ENCODE measurements at places on chromosomes 7 and 10. TPM values are rescaled to one million over a fixed set of nuclear protein-coding genes. Genes with fewer than 3 reads are reported as not detected.
A peak's percentile ranks its signal among the peaks of the same experiment; 100 is the strongest.

DNA sequence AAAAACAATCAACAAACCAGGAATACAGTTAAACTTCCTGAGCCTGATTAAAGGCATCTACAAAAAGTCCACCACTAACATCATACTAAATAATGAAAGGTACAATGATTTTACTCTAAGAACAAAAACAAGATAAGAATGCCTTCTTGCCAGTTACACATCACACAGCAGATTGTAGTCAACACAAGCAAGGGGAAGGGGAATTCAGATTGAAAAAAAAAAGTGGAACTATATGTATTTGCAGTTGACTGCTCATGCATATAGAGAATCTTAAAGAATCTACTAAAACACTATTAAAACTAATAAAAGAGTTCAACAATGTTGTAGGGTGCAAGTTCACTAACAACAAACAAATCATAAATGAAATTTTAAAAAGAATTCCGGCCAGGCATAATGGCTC, 28.5 kb downstream of the ZNF33B start:
- DNase-seq = no peak

Gene PNLIPRP2
- 0.19 TPM for polyA plus RNA-seq

- DNase-seq = no peak
Observed at GRCh38 chr10:71081229-71081560, 131.2 kb upstream of the UNC5B start.

DNA sequence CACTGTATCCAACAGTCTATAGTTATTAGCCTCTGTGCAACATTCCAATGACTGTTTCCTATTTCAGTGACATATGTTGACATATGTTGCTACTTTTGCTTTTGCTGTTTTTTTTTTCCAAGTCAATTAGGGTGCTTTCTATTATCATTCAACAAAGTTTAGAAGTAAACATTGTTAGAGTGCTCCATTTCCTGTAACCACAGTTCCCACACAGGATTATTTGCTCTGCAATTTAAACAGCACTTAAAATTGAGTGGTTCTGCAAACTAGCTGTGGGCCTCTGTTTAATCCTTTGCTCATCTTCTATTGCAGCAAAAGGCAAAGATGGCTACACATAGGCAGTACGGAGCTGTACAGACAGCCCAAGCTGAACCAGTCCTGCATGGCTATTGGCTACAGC, 46.5 kb upstream of the PTN start:
- no peak for DNase-seq

Gene BTBD16
- not detected for polyA plus RNA-seq

GRCh38 chr7:111067251-111067650, 23.7 kb upstream of the LRRN3 start:
- DNase-seq = no peak

Gene ZNF365
- polyA plus RNA-seq = 0.42 TPM

GRCh38 chr10:51047857-51048256, 26.4 kb upstream of the PRKG1 start:
- DNase-seq = no peak

DNA sequence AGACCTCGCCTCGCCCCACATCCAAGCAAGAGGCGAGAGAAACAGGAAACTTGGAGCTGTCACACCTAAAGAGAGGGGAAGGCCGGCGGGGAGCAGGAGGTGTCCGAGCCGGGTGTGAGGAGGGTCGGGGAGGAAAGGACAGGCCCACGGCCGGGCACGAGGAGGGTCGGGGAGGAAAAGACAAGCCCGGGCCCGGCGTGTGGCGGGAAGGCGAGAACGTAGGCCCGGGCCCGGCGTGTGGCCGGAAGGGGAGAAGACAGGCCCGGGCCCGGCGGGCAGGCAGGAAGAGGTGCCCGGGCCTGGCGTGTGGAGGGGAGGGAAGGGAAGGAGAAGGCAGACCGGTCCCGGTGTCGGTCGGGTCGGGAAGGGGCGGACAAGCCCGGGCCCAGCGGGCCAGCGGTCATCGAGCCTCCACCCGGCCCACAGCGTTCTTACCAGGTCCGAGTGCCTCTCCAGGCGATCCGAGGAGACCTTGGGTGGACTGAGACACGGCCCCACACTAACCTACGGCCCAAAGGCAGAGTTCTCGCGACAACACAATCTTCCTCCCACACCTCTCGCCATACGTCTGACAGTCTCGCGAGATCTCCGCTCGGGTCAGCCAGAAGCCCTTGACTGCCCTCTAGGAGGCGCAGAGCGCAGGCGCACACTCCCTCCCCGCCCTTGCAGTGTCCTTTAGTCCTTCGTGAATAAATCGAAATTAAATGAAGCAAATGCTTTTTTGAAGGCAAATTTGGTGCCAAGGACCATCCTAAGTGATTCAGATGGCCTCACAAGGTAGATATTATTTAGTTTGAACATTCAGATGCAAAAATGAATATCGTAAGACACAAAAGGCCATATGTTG, at the start of gene NCOA4:
NCOA4 (minus strand) TSS at position 533 of the 847 bp plus-strand sequence. CDS start 13,943 bp downstream, outside the sequence.
- peak; percentile 99 for DNase-seq

DNA sequence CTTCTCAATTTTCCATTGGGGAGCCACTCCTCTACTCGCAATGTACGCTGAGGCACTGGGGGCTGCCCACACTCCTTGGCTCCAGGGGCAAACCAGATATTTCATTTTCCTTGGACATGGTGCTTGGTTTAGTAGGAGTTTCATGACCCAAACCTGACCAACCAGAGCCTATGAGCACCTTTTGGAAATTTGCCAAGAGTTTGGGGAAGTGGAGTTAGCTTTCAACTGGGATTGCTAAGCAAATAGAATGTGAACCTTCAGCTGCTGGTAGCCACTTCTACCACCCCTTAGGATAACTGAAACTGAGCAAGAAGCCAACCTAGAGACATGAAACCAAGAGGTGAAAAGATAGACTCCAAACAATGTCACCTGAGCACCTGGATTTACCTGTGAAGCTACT, 74.9 kb upstream of the COL13A1 start:
- no peak for DNase-seq

Gene TFEC
- polyA plus RNA-seq = not detected

- DNase-seq = no peak
Observed at GRCh38 chr7:69687739-69688433, 89.6 kb downstream of the AUTS2 start.

DNA sequence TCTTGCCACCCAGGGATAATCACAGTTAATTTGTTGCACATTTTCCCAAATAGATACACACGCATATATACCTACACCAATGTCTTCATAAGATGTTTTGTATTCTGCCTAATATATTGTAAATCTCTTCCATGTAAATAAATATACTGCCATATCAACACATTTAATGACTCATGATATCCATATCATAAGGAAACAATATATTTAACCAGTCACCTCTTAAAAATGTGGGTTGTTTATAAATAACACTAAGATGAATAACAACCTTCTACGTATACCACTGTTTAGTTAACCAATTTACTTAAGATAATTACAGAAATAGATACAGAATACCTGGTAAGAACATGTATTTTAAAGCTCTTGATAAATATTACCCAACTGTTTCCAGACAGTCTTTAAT, 38.2 kb downstream of the ELAPOR2 start:
- no peak for DNase-seq

GRCh38 chr7:54969208-54969967, 49.4 kb upstream of the EGFR start:
- no peak for DNase-seq

DNA sequence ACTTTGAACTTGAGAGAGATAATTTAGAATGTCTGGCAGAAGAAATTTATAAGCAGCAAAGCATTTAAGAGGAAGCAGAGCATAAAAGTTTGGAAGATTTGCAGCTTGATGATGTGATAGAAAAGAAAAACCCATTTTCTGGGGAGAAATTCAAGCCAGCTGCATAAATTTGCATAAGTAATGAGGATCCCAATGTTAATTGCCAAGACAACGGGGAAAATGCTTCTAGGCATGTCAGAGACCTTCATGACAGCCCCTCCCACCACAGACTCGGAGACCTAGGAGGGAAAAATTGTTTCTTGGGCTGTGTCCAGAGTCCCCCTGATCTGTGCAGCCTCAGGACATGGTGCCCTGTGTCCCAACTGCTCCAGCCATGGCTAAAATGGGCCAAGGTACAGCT, 263.6 kb upstream of the POT1 start:
- no peak for DNase-seq

Gene ADIRF
- 0.66 TPM for polyA plus RNA-seq

Gene AKR1C2
- 0.83 TPM for polyA plus RNA-seq

Gene PTPRZ1
- polyA plus RNA-seq = 167 TPM

DNA sequence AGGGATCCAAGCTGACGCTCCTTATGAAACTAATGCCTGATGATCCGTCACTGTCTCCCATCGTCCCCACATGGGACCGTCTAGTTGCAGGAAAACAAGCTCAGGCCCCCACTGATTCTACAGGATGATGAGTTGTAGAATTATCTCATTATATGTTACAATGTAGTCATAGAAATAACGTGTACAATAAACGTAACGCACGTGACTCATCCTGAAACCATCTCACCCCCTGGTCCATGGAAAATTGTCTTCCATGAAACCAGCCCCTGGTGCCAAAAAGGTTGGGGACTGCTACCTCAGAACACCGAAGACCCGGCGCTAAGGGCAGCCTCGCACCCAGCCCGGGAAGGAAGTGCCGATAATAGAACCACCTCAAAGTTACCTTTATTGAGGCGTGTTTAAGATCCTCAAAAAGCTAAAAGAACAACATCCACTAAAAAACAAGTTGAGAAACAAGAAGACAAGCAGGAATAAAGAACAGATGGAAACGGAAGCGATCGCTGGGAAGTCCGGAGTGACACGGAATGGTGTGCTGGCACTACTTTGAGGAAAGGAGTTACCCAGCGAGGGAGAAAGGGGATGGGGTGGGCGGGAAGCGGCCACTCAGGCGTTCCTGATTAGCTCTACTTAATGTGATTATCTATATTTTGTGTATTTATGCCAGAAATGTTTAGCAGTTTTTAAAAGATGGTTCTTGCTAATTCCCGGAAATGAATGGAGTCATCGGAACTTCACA, 50.1 kb upstream of the PRKAR1B start:
- DNase-seq = no peak

All from GM23338 (cell line).